Activated CD4-positive, alpha-beta memory T cell treated with anti-CD3 and anti-CD28 coated beads for 36 hours (primary cell): ENCODE measurements at places on chromosomes 7 and 10. TPM values are rescaled to one million over a fixed set of nuclear protein-coding genes. Genes with fewer than 3 reads are reported as not detected.

DNA sequence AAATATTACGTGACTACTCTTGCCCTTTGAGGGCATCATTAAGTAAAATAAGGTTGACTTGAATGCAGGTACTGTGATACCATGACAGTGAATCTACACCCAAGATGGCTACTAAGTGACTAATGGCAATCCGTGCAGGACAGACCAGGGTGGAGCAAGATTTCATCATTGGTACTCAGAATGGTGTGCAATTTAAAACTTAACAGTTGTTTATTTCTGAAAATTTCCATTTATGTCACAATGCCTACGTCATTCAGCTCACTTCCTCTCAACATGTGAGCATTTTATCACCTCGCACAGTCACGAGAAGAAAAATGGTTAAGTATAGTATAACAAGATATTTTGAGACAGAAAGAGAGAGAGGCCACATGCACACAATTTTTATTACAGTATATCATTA, 50.3 kb upstream of the MET start:
- H3K4me1 ChIP-seq, result no peaks in the 10 kb centered on the region
- H3K27ac ChIP-seq, result no peak overlapping the region
- DNase-seq, result no peak
- H3K27me3 ChIP-seq, result peaks cover 12% of the 10 kb centered on the region

DNA sequence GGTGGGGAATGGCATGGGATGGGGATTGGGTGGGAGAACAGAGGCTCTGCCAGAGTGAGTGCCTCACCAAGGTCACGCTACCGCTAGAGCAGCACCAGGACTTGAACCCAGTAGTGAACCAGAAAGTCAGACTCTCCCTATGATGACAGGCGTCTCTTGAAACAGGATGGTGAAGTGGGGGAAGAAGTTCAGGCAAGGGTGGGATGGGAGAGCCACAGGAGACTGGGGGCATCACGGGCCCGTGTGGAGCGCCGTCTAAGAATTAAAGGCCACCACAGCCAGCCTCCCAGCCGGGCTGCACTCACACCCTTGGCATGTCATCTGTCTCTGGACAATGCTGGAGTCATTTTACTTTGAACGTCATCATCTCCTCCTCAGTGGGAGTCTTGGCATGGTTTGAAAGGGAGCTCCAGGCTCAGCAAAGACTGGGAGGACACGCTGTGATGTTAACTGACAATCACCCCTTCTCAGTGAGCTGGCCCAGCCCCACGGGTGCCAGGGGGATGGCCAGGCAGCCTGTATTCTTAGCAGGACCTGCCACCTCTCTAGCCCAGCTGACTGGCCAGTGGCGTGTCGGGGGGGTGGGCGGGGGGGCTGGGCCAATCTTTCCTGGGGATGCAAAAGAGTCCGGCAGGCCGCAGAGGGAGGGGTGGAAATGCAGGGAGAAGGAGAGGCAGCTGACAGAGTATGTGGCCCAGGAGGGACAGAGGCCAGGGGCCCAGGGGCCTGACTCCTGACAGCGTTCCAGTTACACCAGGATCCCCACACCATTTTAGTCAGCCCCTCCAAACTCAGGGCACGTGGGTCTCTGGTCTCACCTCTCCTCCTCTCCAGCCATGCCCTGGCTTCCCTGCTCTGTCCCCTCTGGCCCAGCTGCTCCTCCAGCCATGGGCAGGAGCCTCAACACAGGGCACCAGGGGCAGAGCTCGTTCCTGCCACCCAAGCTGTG, 96.2 kb downstream of the VOPP1 start:
- H3K27me3 ChIP-seq, result no peaks in the 10 kb centered on the region
- peak overlapping the region; percentile 11 for H3K27ac ChIP-seq
- DNase-seq, result peak; percentile 24
- no peak overlapping the region for H3K4me3 ChIP-seq

- DNase-seq, result no peak
- H3K36me3 ChIP-seq, result peaks cover 72% of the 10 kb centered on the region
- H3K27ac ChIP-seq, result no peak overlapping the region
- H3K27me3 ChIP-seq, result no peaks in the 10 kb centered on the region
- H3K4me1 ChIP-seq, result peaks cover 44% of the 10 kb centered on the region
Observed at GRCh38 chr7:135154734-135155133, 6.9 kb downstream of the TMEM140 start.

DNA sequence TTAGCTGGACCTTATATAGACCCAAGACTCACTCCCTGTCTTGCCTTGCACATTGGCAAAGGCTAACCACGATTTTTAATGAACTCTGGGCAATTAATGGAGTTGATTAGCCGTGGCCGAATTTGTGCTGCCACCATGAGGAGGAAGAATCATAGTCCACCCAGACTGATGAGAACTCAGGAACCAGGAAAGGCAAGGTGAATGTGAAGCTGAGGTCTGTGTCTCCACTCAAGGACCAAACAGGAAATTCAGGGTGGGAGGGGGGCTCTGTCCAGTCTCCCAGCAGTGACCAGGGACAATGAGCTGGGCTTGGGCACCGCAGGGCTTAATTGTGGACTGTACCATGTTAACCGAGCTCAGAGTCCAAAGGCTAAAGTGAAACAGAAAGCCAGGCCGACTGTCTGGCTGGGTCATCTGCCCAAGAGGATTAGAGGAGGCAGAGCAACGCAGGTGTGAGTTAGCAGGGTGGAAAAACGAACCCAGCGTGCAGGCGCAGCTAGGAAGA, 127.0 kb upstream of the JCAD start:
- no peak overlapping the region for H3K27ac ChIP-seq
- no peak for DNase-seq
- no peaks in the 10 kb centered on the region for H3K36me3 ChIP-seq
- H3K4me3 ChIP-seq, result no peak overlapping the region
- no peaks in the 10 kb centered on the region for H3K4me1 ChIP-seq
- no peaks in the 10 kb centered on the region for H3K27me3 ChIP-seq

DNA sequence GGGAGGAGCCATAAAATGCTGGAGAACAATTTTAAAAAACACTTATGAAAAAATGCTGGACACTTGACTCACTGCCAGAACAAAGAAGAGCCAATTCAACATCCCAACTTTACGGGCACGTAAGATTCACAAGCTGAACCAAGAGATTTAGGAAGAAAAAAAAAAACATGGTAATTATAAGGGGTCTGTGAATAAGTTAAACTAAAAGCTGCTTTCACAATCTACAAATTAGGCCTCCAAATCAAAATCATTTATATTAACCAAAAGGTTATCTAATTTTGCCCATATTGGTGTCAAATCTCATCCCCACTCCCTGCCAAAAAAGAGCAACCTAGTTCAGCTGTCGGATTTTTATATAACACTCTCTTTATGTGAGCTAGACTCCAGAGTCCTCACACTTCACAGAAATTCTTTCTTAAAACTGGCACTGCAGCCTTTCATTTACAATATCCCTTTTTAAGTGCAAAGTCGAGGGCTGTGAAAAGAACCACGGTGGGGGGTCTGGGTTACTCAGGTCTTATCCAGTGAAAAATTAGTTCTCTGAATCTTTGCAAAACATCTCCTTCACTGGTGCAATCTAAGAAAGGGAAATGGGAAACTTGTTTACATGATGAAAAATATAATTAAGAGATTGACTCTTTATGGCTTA, 30.4 kb upstream of the DGKI start:
- peaks cover 19% of the 10 kb centered on the region for H3K4me1 ChIP-seq
- H3K36me3 ChIP-seq, result peaks cover 53% of the 10 kb centered on the region
- DNase-seq, result no peak
- no peak overlapping the region for H3K27ac ChIP-seq

Gene CLEC5A
- total RNA-seq, result not detected
